ENCODE measurements at places on chromosomes 13 and 19. TPM values are rescaled to one million over a fixed set of nuclear protein-coding genes. Genes with fewer than 3 reads are reported as not detected.

Gene IRS2
- 27.2 TPM for total RNA-seq

Gene BCAM
- 69.6 TPM for total RNA-seq

Gene RASAL3
- not detected for total RNA-seq

Gene EBPL
- total RNA-seq = 74.3 TPM

Gene GAS6
- 8.7 TPM for total RNA-seq

All from A549 treated with CORT108297 at 1 μM for 4 hours (cell line).